Kidney tubule cell (primary cell): ENCODE measurements at places on chromosomes 5 and 9.

DNA sequence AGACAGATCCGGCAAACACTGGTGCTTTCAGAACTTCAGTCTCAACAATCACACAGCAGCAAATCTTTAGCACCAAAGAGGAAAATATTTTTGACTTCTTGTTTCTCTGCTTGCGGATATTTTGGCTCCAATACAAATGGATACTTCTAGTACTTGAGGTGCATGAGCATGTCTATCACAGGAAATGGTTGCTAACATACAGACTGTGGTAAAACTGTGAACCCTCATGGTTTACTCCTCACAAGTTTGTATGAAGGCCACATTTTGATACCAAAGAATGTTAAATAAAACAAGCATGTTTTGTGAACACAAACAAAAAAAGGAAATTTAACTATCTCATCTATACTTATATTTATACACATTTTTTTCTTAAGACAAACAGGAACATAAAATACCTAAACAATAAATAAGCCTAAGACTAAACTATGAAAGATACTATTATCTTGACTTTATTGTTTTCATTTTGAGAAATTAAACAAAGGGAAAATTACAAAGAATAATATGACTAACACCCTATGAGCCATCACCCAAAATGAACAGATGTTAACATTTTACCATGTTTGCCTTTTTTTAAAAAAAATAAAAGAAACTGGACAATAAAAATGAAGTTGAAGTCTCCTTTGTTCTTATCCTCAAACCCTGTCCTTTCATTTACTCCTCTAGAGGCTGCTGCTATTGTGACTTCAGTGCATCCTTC lies 135.0 kb upstream of the LHFPL2 start:
- DNase-seq: no peak

DNA sequence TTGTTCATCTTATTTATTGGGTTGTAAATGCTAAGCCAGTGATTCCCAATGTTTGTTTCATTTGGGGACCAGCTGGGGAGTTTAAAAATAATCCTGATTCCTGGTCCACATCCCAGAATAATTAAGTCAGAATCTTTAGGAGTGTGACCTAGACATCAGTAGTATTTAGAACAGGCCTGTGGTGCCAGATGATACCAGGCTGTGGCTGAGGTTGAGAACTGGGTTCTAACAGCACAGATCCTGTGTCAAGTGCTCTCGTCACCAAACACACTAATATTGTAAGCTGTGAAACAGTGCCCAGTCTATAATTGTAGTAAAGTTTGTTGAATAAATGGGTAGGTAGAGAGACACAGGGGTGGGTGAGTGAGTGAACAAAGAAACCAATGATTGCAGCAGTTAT lies 172.1 kb upstream of the PPP1R2B start:
- DNase-seq: no peak

GRCh38 chr5:76351176-76351575 lies 51.9 kb upstream of the IQGAP2 start:
- no peak for DNase-seq

DNA sequence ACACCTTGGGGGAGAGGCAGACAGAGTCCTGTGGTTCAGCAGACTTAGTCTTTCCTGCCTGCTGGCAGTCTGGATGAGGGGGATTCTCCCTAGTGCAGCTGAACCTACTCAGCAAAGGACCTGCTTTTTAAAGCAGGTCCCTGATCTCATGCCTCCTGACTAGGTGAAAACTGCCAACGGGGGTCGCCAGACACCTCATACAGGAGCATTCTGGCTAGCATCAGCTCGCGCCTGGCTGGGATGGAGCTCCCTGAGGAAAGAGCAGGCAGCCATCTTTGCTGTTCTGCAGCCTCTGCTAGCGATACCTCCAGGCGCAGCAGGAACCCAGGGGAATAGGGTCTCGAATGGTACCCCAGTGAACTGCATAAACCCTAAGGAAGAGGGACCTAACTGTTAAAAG lies 225.2 kb downstream of the CDH9 start:
- no peak for DNase-seq

GRCh38 chr5:121088341-121088740 lies 624.2 kb downstream of the PRR16 start:
- DNase-seq: no peak

DNA sequence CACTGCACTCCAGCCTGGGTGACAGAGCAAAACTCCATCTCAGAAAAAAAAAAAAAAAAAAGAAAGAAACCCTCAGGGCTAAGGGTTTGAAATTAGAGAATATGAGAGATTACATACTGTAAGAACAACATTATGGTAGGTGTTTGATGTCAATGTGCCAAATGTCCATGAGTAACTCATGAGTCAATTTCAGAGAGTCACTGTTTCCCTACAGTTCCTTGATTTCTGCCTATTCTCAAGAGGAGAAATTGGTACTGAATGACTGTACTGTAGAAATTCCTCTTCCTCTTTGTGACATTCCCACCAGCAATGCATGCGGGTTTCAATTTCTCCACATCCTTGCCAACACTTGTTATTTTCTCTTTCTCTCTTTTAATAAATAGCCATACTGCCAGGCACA lies 35.2 kb downstream of the MARVELD2 start:
- DNase-seq: peak; percentile 97

DNA sequence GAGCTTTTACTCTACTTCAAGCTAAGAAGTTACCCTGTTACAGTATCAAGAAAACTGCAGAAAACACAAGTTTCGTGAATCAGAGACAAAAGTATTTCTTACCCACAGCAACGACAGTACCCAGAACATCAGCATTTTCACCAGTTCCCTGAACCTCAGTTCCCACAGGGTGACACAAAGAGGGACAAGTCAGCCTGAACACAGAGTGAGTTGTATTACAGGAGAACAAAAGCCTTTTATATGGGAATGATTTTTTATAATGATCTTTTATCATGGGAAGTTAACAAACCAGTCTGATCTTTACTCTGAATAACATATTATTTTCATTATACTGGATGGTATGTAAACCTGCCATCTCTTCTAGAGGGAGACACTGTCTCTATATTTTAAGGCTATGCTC lies 139.0 kb upstream of the ITGA1 start:
- DNase-seq: no peak

DNA sequence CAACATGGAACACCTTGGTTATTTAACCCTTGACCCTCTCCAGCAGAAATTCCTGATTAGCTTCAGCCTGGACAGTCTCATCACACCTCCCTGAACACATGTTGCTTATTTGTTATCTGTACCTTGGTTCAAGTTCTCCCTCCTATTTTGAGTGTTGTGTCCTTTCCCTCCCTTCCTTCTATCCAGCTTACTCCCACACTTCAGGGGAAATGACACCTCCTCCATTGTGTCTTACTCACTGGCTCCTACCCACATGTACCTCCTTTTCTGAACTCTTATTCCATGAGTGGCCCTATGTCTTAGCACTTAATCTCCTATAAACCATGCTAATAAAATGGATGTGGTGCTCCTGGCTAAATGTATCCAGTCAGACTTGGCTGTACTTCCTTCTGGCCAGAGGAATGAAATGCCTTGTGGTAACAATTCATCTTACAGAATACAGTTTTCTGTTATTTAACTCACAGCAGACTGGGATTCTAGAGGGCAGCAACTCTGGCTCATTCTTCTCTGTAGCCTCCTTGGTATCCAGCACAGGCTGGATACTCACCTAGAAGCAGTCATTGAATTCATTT lies 11.2 kb downstream of the LIX1 start:
- DNase-seq: no peak

- DNase-seq: no peak
Measured at GRCh38 chr5:22835686-22836085, 17.5 kb downstream of the CDH12 start.

GRCh38 chr5:138488481-138488945 lies 23.2 kb downstream of the EGR1 start:
- DNase-seq: peak; percentile 51

DNA sequence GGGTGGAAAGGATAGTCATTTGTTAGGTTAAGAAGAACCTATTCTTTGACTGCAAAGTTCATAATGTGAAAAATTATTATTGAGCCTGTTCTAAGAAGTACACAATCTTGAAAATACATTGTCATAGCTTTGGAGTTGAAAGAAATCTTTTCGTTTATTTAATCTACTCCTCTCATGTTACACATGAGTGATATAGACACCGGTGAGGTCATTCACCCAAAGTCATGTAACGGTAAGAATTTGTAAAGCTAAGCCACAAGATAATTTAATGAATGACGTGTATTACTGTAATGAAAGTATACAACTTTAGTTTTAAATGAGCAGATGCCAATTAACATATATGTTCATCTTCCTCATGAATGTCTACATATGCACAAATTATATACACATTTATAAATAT lies 284.1 kb upstream of the PDE4D start:
- DNase-seq: no peak

GRCh38 chr5:114056185-114056538 lies 305.7 kb upstream of the KCNN2 start:
- no peak for DNase-seq

DNA sequence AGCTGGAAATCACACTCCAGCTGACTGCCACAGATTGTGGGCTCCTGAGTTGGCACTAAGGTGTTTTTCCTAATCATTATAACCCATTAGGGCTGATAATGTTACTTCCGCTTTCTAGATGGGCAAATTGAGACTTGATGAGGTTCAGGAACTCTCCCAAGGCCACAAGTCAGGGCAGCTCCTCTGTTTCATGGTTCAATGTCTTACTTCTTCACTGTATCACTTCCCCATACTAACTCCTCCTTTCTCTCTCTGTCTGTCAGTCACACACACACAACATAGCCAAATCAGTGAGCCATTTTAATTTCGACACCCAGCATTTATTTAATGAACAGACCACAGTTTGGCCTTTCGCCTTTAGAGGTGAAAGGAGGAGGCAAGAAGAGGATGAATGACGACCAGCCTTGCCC lies 17.8 kb upstream of the TRAF1 start:
- no peak for DNase-seq

DNA sequence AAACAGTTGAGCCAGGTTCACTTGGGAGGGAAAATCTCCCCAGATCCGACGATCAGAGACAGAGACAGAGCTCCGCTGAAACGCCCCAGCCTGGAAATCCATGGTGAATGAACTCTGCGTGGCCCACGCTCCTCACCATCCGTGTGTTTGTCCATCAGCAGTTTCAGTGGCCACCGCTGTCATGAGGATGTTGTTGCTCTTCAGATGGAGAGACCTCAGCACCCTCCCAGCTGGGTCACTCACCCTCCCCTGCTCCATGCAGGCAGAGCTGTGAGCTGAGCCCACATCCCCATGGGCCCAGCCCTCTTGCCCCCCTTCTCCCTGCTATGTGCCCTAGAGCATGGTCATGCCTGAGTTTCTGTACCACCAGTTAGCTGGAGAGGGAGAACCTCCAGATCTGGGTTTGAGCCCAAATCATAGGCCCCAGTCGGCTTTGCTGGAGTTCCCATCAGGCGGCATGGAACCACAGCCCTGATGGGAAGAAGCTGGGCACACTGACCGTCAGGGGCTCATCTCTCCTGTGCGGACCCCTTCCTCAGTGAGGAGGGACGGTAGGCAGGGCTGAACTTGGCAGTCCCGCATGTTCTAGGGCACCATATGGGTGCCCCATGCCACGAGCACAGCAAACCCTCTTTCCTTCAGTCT lies 154.4 kb upstream of the COL5A1 start:
- DNase-seq: no peak

GRCh38 chr5:97078958-97079743 lies 63.3 kb downstream of the LIX1 start:
- no peak for DNase-seq

- DNase-seq: no peak
Measured at GRCh38 chr9:80976403-80976802, 712.9 kb downstream of the TLE1 start.

GRCh38 chr9:19200229-19200628 lies 30.3 kb upstream of the DENND4C start:
- DNase-seq: no peak

- no peak for DNase-seq
Measured at GRCh38 chr5:63878788-63879187, 83.5 kb downstream of the HTR1A start.

- DNase-seq: no peak
Measured at GRCh38 chr9:72955126-72955455, 2.2 kb upstream of the ALDH1A1 start.

- DNase-seq: no peak
Measured at GRCh38 chr9:18829066-18829465, 203.9 kb downstream of the SAXO1 start.

DNA sequence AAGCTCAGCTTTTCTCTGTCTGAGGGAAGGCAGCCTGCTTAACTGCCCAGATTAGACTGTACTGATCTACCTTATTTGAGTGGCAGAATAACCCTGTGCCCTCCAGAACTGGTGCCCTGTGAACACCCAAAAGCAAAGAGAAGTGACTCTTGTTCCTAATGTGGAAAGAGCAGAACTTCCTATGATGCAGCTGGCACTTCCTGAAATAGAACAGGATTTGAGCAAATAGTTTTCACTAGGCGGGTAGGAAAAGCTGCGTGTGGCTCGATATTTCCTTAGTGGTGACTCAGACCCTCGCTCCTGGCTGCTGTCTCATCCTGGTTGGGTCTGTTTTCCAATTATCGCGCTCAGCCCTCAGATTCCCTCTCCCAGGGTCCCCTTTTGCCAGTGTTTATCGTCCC lies 89.9 kb downstream of the SH3TC2 start:
- DNase-seq: peak; percentile 89

DNA sequence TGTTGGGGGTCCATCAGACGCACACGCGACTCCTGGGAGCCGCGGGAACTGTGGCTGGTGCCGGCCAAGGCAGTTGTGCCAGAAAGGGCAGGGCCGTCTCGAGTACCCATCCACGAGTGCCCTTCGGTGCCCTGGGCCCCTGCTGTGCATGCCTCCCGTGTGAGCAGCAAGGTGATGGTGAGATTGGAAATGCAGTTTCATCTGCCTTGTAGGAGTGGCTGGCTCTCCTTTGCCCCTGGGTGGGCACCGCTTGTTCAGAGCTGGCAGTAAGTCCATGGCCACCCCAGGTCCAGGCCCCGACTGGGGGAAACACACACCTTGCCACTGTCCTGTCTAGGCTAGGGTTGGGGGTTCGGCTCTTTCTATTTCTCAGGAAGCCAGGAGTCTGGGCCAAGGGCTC lies 5.7 kb downstream of the NKD2 start:
- DNase-seq: no peak

GRCh38 chr9:100084734-100085133 lies 14.1 kb downstream of the ERP44 start:
- no peak for DNase-seq

DNA sequence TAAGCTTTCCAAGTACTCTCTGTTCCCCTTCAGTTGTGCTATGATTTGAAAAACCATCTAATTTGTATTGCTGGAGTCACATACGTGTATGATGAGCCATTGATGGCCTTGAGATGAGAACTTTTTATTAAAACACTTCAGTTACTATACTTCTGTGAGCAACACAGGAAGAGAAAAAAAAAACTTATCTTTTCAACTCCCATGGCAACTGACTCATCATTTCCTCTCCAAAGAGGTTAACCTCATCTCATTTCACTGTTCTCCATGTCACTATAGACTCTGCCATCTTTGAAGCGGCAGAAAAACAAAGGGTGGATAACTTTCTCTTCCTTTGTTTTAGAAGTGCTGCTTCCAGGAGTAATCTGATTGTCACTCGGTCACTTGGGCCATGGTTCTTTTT lies 104.3 kb upstream of the PCSK1 start:
- peak; percentile 59 for DNase-seq

GRCh38 chr9:12230708-12231107 lies 462.5 kb upstream of the TYRP1 start:
- no peak for DNase-seq

GRCh38 chr5:83475391-83475863 lies 3.9 kb downstream of the VCAN start:
- peak; percentile 88 for DNase-seq
